Activated naive CD4-positive, alpha-beta T cell treated with anti-CD3 and anti-CD28 coated beads, Interleukin-2, amount 50 U/mL, for 72 hours (primary cell): ENCODE measurements at places on chromosomes 13 and 19. TPM values are rescaled to one million over a fixed set of nuclear protein-coding genes. Genes with fewer than 3 reads are reported as not detected.

Gene ZNF440
- 10.0 TPM for total RNA-seq

- DNase-seq, result no peak
Measured at GRCh38 chr13:110445722-110446574, 115.6 kb downstream of the RAB20 start.

Gene ZNF763
- total RNA-seq, result 0.82 TPM

DNA sequence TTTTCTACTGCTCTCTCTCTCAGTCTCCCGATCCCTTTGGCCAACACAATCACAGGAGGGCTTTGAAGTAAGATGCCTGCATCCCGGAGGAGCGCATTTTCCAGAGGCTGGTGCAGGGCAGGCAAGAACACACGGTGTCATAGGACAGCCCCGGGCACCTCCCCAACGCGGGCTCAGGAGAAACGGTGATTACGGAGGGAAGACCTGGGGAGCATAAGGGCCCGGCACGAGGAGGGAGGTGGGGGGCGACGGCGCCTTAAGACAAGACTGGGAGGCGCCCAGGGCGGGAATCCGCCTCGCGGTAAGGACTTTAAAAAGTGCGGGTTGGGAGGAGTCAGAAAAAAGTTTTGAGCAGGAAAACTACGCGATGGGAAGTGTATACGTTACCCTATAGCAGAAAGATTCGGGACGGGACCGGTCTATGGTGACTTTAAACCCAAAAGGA is 18.7 kb upstream of the ZNF888 start:
- DNase-seq, result no peak

DNA sequence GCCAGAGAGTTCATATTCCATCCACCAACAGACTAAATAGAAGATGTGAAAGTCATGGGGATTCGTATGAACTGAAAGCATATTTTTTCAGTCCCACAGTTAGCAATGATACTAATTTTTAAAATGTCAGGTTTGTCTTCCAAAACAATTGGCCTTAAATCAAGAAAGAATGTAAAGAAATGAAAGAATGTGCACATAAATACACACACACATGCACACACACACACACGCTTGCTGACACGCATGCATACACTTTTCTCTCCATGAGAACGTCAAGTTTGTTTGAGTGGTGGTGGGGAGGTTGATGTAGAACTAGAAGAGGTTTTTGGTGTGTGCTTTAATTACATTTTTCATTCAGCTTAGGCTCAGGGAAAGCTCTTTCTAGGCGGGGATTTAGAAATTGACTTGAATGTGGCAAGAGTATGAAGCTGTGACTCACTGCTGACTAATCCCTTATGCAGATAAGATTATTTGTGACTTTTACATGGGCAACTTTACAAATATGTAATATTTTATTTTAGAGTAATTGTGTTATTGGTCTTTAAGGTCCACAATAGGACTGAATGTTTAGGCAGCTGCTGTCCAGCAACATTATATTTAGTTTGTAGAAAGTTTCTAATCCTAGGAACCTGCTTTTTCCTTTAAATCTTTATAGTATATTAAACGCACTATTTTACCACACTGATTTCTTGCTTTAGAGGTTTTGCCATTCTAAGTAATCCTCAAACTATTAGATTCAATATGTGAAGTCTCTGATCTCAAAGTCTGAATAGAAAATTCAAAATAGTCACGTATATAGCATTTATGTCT is 18.8 kb downstream of the FLT1 start:
- no peak for DNase-seq

Gene MEIOSIN
- total RNA-seq, result not detected

GRCh38 chr13:76160961-76161925 is 525.1 kb downstream of the LMO7 start:
- DNase-seq, result no peak

GRCh38 chr13:57630661-57631595 is 616 bp upstream of the PCDH17 start:
- no peak for DNase-seq

DNA sequence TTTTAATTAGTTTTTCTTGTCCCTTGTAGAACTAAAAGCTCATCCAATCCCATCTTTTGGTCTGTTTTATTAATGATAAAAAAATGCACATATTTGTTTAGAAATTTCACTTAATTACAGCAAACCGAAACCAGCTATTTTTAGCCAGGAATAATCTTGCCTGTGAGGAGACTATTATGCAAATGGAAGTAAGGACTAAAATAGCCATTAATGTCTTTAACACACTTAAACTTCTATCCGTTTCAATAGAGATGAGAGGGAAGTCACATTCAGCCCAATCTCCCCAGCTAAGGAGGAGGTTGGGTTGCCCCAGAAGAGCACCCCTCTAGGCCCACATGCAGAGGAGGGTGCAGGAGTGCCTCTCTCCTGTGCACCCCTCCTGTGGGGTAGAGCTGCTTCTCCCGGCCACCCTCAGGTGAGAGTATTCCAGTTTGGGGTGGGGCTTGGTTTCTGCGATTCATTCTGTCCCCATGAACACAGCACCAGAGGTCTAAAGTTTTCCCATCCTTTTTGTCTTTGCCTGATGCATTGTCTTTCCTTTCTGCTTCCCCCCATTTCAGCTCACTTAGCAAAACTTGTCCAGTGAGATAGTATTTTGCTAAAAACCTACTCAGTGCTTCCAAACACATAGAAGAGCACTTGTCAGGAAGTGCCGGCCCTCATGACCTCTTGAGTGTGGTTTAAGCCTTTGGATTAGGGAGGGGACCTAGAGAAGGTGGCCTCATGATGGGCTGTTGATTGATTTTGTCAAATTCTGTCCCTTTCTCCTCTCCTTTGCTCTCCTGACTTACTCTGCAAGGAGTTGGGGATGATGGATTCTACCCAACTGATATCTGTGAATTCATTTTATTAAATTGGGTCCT is 28.2 kb downstream of the FGF9 start:
- DNase-seq, result no peak

Gene CBLC
- not detected for total RNA-seq

DNA sequence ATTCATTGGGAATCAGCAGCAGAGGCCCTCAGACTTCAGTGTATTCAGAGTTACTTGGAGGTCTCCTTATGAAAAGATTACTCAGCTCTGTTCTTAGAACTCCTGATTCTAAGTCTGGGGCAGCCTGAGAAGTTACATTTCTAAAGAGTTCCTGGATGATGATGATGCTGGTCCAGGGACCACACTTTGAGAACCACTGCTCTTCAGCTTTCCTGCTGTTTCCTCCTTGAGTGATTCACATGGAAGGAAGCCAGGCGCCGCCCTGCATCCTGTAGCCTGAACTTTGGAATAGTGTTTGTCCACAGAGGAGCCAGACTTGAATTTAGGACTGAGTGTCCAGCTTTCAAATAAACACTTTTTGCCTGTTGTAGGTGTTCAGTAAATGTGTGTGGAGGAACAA is 2.9 kb downstream of the CEBPG start:
- no peak for DNase-seq

DNA sequence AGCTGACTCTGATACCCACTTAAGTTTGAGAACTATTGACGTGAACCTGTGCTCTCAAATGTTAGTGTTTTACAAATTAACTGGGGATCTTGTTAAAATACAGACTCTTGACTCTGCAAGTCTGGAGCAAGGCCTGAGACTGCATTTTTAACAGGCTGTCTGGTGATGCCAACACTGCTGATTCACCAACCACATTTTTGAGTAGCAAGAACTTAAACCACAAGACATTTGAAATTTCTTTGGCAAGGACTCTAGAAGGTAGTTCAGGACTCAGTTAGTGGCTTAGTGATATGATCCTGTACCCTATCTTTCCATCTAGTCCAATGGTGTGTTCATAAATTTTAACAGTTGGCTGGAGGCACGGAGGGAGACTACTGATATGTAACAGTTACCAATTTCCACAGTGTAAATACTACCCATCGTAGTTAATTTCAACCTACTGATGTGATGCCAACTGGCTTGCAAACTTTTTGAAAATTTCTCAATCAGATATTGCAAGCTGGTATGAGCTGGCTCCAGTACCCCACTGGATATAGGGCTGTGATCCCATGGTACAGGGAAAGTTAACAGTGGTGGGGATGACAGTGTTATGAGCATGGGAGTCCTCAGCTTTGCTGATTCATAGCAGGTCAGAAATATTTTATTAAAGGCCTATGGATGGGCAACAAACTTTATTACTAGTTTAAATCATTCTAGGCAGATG is 255.1 kb downstream of the TBC1D4 start:
- DNase-seq, result no peak

Gene APC2
- 0.14 TPM for total RNA-seq

Gene CTXN1
- 0.78 TPM for total RNA-seq

DNA sequence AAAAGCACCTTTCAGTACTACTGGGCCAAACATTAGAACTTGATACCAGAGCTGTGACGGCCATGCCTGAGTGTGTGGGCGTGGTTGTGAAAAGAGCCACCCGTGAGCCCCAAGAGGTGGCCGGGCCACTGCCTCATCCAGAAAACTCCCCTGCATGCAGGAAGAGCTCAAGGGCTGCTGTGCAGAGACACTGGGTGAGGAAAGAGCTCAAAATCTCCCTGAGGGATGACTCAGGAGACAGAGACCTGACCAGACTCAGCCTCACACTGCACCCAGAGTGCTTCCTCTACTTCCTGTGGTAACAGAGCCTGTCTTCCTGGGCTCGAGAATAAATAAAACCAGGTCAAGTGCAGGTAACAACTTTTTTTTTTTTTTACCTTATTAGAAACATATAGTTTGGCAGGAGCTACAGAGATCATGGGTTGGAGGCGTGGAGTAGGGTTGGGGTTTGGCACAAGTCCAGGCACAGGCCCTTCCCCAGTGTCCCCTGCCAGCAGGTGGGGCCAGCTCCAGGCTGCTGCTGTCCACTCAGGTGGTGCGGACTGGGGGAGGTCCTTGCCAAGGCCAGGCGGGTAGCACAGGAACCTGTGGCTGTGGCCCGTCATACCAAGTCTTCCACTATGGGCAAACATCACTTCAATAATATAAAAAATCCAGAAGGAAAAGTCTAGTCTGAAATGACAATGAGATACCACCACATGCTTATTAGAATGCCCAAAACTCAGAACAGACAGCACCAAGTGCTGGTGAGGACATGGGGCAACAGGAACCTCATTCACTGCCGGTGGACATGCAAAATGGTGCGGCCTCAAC is 25.5 kb downstream of the ELL start:
- peak; percentile 42 for DNase-seq

DNA sequence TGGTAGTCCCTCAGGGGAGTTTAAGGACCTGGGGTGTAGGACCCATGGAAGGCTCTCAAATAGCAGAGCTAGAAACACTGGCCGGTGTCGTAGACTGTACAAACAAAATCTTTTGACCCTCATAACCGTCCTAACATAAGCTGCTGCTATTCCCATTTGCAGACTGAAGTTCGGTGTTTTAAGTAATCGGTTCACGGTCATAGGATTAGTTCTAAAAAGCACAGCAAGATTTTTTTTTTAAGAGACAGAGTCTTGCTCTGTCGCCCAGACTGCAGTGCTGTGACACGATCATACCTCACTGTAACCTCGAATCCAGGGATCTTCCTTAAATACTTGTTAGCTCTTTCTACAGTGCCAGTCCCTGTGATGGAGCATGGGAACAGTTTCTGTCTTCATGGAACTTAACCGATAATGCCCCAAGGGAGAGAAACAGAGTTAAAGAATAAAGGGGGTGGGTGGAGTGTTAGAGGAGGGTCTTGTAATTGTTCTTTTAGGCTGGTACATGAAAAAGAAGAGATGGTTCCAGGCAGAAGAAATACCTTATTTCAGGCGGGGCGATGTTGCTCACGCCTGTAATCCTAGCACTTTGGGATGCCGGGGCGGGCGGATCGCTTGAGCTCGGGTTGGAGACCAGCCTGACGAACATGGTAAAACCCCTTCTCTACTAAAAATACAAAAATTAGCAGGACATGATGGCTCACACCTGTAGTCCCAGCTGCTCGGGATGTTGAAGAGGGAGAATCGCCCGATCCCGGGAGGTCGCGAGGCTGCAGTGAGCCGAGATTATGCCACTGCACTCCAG is 475 bp upstream of the ZC3H4 start:
- DNase-seq, result no peak

DNA sequence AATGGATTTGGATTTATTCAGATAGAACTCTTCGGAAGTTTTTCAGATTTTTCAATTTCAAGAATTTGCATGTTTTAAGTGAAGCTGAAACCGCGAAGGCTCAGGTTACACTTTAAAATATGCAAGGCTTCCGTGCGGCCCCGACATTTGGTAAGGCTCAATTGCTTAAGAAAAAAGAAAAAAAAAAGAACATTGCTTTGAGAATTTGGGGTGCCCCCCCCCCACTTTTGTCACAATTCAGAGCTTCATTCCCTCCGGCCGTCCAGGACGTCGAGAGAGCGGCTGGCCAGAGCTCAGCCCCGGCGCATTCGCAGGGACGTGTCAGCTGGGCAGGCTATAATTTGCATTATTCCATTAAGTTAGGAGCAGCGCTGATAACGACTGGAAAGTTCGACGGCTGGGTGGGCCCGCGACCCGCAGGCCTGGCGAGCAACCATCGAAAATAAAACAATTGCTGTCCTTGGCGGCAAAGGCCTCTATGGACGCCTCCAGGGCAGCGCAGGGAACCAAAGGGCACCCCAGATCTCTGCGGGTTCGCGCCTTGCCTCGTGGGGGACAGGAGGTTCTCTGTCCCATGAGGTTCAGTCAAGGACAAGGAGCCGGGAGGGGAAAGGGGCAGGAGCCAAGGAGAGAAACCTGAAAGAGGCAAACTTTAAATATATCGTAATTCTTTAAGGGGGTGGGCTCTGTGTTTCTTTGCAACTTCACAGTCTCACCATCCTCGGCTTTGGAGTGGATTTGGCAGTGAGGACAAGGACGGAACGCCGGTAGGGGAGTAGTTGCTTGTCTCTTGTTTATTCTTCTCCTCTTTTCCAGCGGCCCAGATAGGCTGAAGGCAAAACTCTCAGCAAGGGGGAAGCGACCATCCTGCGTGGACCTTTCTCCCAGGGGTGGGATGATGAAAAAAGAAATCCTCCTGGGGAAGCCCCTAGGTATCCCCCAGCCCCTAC is 7.0 kb downstream of the SOX21 start:
- no peak for DNase-seq

GRCh38 chr19:1068009-1069001 is 1.3 kb downstream of the ARHGAP45 start:
- peak; percentile 77 for DNase-seq

Gene B3GLCT
- 3.2 TPM for total RNA-seq

GRCh38 chr13:106533943-106534638 is 1.4 kb downstream of the EFNB2 start:
- DNase-seq, result peak; percentile 57

Gene ZNF20
- total RNA-seq, result 5.1 TPM

DNA sequence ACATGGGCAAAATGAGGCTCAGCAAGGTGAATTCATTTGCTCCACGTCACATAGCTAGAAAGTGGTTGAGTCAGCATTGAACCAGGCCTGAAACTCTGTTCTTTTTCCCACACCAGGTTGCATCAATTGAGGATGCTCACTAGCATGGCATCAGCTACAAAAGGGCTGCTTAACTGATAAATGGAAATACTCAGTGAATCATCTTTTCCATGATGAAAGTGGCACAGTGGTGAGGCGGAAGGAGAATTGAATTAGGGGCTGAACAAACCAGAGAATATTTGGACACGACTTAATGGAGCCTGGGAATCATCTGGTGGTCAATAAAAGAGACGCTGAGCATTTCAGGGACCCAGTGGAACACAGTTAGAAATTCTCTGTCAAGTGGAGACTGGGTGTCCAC is 320.1 kb upstream of the MAB21L1 start:
- no peak for DNase-seq
